ENCODE measurements at places on chromosomes 6 and 20. TPM values are rescaled to one million over a fixed set of nuclear protein-coding genes. Genes with fewer than 3 reads are reported as not detected.

DNA sequence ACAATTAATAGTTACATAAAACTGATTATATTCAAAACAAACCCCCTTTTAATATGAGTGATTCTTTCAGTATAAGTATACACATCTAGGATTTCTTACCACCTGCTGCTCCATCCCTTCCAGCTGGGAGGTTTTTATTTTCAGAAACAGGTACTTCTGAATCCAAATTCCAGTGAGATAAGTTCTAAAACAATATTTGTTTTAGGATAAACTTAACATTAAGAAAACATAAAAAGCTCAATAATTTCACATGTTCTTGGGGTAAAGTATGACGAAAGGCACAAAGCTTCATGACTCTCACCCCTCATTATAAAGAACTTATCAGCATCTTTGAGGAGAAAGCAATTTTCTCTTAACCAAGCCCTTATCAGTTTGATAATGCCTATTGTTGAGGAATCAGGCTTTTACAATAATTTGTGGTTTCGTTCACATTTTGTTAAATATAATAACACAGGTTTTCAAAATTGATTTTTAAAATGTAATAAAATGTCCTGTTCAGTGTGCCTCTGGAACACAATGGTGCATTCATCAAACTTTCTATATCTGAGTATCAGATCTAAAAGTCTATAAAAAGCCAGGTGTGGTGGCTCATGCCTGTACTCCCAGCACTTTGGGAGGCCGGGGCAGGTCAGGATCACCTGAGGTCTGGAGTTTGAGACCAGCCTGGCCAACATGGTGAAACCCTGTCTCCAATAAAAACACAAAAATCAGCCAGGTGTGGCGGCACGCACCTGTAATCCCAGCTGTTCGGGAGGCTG, 4.3 kb downstream of the FAM217A start:
- no peaks in the 10 kb centered on the region for H3K27me3 ChIP-seq
- no peaks in the 10 kb centered on the region for H3K4me1 ChIP-seq
- no peak overlapping the region for H3K27ac ChIP-seq
- DNase-seq = no peak

DNA sequence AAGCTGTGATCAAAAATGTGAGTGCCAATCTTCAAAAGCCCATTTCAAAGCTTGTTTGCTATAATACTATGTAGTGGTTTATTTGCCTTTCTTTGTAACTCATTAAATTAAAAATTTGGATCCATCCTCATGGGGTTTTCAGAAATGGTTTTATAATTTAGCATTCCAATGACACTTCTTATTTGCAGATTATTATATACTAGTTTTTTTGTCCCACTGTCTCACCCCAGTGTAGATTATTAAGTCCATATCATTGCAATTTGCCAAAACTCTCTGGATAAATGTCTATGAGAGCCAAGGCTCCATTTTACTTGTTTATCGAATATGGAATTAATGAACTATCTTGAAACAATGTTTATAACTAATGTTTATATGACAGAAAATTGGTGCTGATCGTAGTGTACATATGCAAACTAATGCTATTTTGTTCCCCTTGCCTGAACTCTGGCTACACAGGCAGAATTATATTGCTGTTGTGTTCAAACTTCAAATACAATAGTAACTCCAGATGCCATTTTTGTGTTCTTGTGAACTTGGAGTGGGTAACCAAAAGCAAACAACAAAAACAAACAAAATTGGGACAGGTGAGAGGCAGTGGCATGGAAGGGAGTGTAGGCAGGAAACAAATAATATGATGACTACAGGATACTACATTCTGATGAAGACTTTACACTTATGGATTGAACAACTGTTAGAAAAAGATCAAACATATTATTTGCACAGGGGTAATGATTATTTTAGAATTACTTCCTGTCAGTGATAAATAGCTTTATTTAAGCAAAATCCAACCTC, 307.1 kb upstream of the FLRT3 start:
- H3K4me1 ChIP-seq = no peaks in the 10 kb centered on the region
- H3K36me3 ChIP-seq = no peaks in the 10 kb centered on the region
- H3K4me3 ChIP-seq = no peak overlapping the region

DNA sequence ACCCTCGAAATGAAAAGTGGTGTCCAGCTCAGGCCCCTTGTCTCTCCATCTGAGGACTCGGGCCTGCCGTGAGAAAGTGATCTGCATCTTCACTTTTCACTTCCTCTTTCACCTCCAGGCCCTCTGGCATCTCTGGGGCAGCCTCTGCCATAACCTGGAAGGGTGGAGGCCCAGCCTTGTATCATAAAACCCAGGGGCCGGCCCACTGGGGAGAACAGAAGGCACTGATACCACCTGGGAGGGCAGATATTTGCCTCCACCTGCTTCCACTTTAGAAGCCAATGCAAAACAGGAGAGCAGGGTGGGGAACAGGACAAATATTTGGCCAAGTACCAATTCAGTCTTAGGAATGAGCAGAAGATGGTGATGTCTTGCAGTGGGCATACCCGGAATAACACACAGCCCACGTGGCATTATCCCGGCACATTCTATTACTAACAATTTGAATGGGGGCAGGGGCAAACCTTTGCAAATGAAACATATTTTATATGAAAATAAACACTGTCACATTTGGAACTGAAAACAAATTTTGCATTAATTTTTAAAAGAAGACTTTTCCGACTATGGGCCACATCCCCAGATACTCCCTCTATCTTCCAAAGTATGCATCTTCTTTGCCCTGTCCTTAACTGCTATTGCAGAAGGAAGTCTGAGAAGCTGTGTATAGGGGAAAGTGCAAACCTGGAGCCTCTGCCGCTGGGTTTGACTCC, 69.2 kb upstream of the TBC1D7 start:
- no peak overlapping the region for H3K4me3 ChIP-seq
- no peak for DNase-seq
- H3K27me3 ChIP-seq = no peaks in the 10 kb centered on the region
- no peaks in the 10 kb centered on the region for H3K36me3 ChIP-seq
- peaks cover 3% of the 10 kb centered on the region for H3K4me1 ChIP-seq
- H3K27ac ChIP-seq = no peak overlapping the region

GRCh38 chr6:73888050-73888449, 192.0 kb downstream of the CD109 start:
- no peaks in the 10 kb centered on the region for H3K4me1 ChIP-seq
- H3K27me3 ChIP-seq = no peaks in the 10 kb centered on the region
- no peak overlapping the region for H3K27ac ChIP-seq
- no peaks in the 10 kb centered on the region for H3K36me3 ChIP-seq

DNA sequence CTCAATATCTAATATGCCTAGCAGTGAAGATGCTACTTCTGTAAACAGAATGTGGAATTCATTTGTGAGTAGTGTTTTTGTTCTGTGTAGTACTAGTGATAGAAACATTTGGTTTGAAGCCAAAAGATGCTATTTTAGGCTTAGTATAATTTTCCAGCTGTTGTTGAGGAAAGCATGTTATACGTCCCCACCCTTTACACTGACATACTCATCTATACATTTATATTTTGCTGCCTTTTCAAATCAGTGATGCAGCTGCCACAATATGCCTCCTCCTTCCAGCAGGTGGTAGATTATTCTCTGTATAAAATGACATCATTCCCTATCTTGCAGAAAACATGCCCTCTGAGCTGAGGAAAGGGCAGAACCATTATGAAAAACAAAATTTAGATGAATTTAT, 1217.6 kb upstream of the GJE1 start:
- no peaks in the 10 kb centered on the region for H3K4me1 ChIP-seq
- no peak for DNase-seq
- no peaks in the 10 kb centered on the region for H3K27me3 ChIP-seq
- H3K27ac ChIP-seq = no peak overlapping the region
- no peak overlapping the region for H3K4me3 ChIP-seq

- H3K4me1 ChIP-seq = peaks cover 4% of the 10 kb centered on the region
- no peak overlapping the region for H3K27ac ChIP-seq
- no peak for DNase-seq
- H3K36me3 ChIP-seq = no peaks in the 10 kb centered on the region
- H3K27me3 ChIP-seq = no peaks in the 10 kb centered on the region
Measured at GRCh38 chr6:7236306-7237209, 76.4 kb downstream of the SSR1 start.

DNA sequence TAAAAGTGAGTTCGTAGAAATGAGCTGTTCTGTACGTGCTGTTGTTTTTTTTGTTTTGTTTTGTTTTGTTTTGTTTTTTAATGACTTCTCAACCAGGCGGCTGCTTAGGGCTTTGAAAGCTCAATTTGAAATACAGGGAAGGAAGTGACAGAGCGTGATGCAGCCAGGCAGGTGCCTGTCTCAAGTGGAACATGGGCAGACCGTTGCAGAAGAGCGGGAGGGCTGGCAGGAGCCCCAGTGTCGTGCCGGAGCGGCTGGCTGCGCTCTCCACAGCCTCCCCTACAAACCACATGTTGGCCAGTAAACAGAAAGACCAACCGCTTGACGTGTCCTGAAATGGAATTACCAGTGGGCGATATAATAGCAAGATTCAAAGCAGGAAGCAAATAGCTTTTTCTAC, 164.9 kb upstream of the RREB1 start:
- H3K4me3 ChIP-seq = no peak overlapping the region
- H3K27me3 ChIP-seq = no peaks in the 10 kb centered on the region
- peaks cover 4% of the 10 kb centered on the region for H3K4me1 ChIP-seq
- H3K36me3 ChIP-seq = no peaks in the 10 kb centered on the region

GRCh38 chr20:32521780-32522525, 63.2 kb downstream of the NOL4L start:
- H3K36me3 ChIP-seq = no peaks in the 10 kb centered on the region
- peaks cover 2% of the 10 kb centered on the region for H3K4me1 ChIP-seq
- H3K4me3 ChIP-seq = no peak overlapping the region
- H3K27me3 ChIP-seq = no peaks in the 10 kb centered on the region

DNA sequence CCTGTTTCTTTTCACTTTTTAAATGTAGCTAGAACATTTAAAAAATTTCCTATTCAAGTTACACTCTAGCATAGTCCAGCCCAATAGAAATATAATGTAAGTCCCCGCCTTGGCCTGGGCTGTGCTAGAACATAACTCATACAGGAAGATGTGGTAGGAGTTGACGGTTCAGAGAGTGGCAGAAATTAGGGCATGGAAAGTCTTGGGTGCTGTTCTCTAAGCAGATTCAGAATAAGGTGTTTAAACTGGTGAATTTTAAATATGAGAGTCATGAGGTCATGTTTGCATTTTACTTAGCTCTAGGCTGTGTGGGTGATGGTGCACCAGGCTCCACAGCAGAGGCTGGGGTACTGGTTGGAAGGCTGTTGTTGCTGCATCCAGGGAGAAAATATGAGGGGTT, 256.5 kb downstream of the FARS2 start:
- no peaks in the 10 kb centered on the region for H3K4me1 ChIP-seq
- DNase-seq = no peak
- H3K27me3 ChIP-seq = no peaks in the 10 kb centered on the region
- H3K36me3 ChIP-seq = no peaks in the 10 kb centered on the region

GRCh38 chr6:119764927-119765681, 415.5 kb upstream of the MAN1A1 start:
- no peaks in the 10 kb centered on the region for H3K27me3 ChIP-seq
- no peak overlapping the region for H3K4me3 ChIP-seq
- H3K27ac ChIP-seq = no peak overlapping the region
- H3K36me3 ChIP-seq = no peaks in the 10 kb centered on the region
- no peaks in the 10 kb centered on the region for H3K4me1 ChIP-seq

- no peaks in the 10 kb centered on the region for H3K4me1 ChIP-seq
- H3K4me3 ChIP-seq = no peak overlapping the region
- H3K36me3 ChIP-seq = no peaks in the 10 kb centered on the region
- DNase-seq = no peak
Measured at GRCh38 chr6:26545627-26546026, 7.5 kb downstream of the HMGN4 start.

DNA sequence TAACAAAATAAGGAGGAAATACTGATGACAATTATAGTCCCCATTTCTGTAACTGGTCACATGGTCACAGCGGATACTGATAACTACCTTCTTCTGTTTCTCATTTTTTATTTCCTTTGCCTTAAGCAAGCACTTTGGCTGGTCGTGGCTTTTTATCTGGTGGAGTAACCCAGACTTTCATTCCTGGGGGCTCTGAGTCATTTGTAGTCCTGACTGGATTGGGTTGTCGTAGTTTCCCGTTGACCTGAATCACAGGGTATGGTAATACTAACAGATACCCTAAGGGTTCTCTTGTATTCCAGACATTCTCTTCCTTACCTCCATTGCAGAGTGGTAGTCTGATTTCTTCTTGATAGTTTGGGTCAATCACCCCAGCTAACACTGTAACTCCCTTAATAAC, 500.3 kb upstream of the ADGRB3 start:
- no peaks in the 10 kb centered on the region for H3K27me3 ChIP-seq
- no peaks in the 10 kb centered on the region for H3K36me3 ChIP-seq
- H3K4me3 ChIP-seq = no peak overlapping the region
- no peak for DNase-seq
- H3K4me1 ChIP-seq = no peaks in the 10 kb centered on the region
- no peak overlapping the region for H3K27ac ChIP-seq

DNA sequence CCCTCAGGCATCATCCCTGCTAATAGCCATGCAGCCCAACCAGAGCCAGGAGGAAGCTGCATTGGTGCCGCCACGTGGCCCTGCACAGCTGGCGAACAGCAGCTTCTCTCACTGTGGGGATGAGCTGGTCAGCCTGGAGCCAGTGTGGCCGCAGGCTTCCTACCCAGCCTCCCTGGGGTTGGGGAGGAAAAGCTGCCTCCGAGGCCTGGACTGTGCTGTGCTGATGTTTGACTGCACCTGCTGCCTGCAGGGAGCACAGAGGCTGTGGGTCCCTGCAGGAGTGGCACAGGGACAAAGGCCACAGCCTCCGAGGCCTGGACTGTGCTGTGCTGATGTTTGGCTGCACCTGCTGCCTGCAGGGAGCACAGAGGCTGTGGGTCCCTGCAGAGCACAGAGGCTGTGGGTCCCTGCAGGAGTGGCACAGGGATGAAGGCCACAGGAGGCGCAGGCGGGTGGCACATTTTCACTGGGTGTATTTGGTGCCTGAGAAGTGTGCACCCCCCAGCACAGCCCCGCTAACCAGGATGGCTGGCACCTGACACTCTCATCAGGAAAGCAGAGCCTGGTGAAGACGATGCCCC, 83.9 kb downstream of the DLL1 start:
- H3K4me1 ChIP-seq = no peaks in the 10 kb centered on the region
- no peak overlapping the region for H3K4me3 ChIP-seq
- H3K27me3 ChIP-seq = no peaks in the 10 kb centered on the region

- H3K27me3 ChIP-seq = no peaks in the 10 kb centered on the region
- no peak for DNase-seq
- H3K36me3 ChIP-seq = no peaks in the 10 kb centered on the region
- H3K4me3 ChIP-seq = no peak overlapping the region
Measured at GRCh38 chr6:21827425-21828202, 234.1 kb downstream of the SOX4 start.

SLC17A2 gene
- not detected for total RNA-seq

XKR7 gene
- not detected for total RNA-seq

CD83 gene
- total RNA-seq = 12.5 TPM

MUC21 gene
- not detected for total RNA-seq

TBXT gene
- total RNA-seq = not detected

All from ovary (tissue), 10 donors.